ENCODE measurements at places on chromosomes 11 and 22.

DNA sequence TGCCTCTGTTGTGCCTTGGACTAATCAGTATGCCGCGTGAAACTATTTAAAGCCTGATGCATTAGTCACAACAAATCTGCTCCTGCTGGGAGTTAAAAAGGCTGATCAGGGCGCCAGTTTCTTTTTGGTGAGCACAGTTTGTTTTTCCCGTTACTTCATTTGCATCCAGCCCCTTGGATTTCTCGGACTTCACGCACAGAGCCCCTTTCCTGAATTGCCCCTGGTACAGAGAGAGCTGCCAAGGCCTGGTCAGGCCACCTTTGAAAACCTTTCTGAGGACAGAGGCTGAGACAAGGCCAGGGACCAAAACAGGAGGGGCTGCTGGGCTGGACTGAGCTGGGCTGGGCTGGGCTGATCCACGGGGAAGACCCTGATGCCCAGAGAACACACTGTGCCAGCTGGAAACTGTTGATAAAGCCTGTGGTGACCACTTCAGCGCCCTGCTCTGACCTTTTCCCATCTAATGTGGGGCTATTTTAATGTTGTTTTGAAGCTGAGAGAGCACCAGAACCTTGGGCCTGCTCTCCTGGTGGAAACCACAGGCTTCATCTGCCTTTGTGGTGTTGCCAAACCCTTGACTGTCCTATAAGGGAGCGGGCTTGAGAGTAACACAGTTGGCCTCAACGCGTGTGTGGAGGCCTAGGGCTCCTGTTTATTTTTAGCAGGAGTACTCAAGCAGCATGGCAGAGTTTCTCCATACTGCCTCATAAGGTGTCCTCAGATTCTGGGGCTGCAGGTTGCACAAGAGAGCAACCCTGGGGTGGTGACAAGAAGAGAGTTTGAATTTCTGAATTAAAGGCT lies 44.2 kb downstream of the NAV2 start:
- DNase-seq: no peak

DNA sequence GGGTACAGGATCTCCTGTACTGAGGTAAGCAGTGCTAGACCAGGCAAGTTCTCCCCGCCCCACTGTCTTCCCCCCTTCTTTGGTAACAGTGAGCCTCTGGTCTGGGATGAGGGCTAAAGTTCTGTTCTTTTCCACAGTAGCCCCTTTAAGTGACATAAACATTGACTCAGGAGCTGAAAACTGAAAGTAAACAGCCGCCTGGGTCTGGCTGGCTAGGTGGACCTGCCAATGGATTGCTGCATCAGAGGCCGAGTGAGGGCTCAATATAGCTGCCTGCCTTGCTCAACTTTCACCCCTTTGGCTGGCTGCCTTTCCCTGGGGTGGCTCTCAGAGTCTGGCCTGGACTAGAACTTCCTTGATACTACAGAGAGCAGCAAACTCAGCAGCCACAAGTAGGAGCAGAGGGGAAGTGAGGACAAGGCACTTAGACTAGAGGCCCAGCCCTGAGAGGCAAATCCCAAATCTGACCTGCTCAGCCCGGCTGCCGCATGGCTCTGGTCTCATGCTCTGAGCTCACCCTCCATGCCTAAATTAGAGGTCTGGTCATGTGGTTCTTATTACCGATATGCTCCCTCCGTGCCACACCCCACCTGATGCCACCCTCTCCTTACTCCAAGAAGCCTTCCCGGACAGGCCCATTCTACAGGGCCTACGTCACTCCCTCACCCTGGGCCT lies 9.6 kb upstream of the UCP3 start:
- no peak for DNase-seq

DNA sequence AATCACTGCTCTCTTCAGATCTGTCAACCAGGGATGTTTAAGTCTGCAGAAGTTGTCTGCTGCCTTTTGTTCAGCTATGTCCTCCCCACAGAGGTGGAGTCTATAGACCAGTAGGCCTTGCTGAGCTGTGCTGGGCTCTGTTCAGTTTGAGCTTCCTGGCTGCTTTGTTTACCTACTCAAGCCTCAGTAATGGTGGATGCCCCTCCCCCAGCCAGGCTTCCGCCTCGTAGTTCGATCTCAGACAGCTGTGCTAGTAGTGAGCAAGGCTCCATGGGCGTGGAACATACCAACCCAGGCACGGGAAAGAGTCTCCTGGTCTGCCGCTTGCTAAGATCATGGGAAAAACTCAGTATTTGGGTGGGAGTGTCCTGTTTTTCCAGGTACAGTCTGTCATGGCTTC lies 27.6 kb upstream of the CASP12 start:
- DNase-seq: no peak

DNA sequence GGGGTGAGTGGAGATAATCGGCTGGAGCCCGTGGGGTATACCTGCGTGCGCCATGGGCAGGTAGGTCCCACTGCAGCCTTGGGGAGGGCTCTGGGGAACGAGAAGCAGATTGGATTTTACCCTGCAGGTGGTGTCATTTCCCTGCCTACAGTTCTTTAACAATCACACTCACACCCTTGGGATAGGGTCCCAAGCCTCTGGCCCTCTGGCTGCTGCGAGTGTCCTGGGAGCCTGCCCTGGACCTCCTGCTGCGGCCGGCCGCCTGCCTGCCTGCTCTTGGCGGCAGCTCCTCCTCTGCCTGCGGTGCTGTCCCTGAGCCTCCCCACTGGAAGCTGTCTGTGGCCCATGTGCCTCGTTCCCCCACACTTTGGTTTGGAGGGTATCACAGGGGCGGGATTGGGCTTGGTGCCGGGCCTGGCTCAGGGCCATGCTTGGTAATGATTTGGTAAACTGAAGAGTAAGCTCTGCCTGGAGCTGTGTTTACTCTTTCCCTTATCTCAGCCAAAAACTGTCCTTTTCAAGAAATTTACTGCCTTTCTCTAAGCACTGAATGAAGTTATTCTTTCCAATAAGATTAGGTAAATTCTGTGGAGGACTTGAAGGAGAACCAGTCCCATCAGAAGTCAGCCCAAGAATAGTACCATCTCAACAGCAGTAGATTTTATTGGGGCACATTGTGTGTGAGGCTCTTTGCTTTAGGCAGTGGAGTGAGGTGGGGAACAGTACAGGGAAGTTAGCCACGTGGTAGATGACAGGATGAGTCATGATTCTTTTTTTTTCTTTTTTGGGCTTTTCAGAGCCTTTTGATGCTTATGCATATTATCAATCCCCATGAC lies 53.7 kb downstream of the TBC1D22A start:
- no peak for DNase-seq

- no peak for DNase-seq
Measured at GRCh38 chr11:71456831-71457230, 3.8 kb downstream of the NADSYN1 start.

GRCh38 chr22:19066531-19067271 lies 55.5 kb downstream of the DGCR2 start:
- DNase-seq: no peak

GRCh38 chr11:85133636-85134035 lies 493.5 kb downstream of the DLG2 start:
- DNase-seq: no peak

GRCh38 chr11:68659158-68659921 lies 25.0 kb upstream of the GAL start:
- no peak for DNase-seq

- no peak for DNase-seq
Measured at GRCh38 chr11:125167954-125168835, 3.6 kb downstream of the PKNOX2 start.

DNA sequence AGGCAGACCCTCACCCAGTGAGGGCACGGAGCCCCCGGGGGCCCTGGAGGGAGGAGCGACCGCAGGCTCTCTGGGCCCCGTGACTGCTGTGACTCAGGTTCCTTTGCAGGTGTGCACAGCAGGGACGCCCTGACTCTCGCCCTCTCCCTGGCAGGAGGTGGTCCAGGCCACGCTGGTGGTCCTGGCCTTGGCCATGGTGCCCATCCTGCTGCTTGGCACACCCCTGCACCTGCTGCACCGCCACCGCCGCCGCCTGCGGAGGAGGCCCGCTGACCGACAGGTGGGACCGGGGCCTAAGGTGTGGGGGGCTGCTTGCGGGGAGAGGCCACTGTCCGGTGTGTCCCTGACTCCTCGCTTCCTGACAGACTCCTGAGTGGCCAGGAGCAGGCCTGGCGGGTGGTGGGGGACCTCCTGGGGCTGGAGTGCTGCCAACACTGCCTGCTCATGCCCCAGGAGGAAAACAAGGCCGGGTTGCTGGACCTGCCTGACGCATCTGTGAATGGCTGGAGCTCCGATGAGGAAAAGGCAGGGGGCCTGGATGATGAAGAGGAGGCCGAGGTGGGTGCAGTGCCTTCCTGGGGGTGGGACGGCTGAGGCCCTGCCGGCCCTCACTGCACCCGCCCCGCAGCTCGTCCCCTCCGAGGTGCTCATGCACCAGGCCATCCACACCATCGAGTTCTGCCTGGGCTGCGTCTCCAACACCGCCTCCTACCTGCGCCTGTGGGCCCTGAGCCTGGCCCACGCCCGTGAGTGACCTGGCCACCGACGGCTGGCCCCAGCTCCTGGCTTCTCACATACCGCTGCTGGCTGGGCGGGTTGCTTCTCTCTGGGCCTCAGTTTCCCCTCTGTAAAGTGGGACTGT lies 10.9 kb downstream of the TCIRG1 start:
- DNase-seq: no peak

Measured in T-helper 9 cell (primary cell).